Activated naive CD8-positive, alpha-beta T cell treated with anti-CD3 and anti-CD28 coated beads, Interleukin-2, amount 50 U/mL, for 16 hours (primary cell): ENCODE measurements at places on chromosomes 2 and 18.

DNA sequence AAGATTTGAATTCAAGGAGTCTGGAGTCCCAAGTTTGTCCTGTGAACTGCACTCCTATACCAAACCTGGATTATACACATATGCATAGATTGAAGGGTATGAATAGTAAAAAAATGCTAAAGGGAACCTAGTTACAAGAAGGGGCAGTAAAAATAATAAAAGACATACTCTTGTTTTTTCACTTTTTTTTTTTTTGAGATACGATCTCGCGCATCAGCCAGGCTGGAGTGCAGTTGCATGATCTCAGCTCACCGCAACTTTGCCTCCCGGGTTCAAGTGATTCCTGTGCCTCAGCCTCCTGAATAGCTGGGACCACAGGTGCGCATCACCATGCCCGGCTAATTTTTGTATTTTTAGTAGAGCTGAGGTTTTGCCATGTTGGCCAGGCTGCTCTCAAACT is 22.3 kb downstream of the KRTCAP3 start:
- no peak for DNase-seq

DNA sequence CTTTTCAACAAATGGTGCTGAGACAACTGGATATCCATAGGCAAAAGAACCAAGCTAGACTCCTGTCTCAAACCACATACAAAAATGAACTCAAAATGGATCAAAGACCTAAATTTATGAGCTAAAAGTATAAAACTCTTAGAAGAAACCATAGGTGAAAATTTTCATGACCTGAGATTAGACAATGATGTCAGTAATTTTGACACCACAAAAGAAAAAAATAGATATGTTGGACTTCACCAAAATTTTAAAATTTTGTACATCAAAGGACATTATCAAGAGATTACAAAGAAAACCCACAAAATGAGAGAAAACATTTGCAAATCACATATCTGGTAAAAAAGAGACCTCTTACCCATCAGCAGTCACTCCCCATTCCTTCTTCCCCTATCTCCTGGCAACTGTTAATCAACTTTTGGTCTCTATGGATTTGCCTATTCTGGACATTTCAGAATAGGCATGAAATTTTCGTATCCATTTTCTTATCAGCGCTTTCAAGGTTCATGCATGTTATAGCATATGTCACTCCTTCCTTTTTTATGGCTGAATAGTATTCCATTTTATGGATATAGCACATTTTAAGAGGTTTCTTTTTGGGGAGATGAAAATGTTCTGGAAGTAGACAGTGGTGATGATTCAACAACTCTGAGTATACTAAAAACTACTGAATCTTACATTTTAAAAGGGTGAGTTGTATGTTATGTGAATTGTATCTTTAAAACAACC is 43.3 kb downstream of the FAM178B start:
- DNase-seq: no peak

GRCh38 chr2:60490848-60491247 is 62.6 kb downstream of the BCL11A start:
- no peak for DNase-seq

DNA sequence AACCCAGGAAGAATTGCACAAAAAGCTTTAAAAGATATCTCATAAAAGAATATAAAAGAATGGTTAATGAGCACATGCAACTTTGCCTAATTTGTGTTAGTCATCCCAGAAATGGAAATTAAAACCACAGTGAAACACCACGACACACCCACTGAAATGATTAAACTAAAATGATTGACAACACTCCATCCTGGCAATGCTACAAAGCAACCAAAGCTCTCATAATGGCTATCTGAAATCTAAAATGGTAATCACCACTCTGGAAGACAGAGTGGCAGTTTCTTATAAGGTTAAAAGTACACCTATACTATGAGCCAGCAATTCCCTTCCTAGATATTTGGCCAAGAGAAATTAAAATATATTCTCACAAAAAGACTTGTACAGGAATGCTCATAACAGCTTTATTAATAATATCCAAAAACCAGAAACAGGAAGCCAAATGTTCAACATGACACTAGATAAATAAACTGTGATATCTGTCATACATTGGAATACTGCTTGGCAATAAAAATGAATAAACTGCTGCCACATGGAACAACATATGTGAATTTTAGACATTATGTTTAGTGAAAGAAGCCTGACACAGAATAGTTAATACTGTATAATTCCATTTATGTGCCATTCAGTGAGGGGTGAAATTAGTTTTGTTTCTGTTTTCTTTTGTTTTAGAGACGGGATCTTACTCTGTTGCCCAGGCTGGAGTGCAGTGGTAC is 105.3 kb upstream of the BCL2L11 start:
- DNase-seq: no peak

DNA sequence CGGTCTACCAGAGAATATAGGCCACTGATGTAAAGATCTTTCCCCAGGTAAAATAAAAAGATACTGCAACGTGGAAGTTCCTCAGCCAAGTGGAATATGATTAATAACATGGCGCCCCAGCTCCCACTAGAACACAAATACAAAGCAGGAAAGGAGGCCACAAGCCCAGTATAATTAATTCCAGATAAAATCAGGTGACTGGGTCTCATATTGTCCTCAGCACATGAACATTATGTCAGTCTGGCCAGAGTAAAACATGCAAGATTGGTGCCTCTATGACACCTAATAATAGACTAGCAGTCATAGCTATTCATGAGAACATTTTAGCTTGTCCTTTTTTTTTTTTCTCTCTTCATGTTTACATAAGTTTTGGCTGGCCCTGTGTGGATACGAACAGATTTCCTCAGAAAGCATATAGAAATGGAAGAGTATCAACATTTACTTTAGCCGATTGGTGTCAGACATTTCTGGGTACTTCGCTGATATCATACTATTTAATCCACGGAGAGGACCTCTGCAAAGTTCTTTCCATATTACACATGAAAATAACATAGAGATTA is 523.8 kb upstream of the SETBP1 start:
- no peak for DNase-seq
